ENCODE measurements at places on chromosomes 7 and 10. TPM values are rescaled to one million over a fixed set of nuclear protein-coding genes. Genes with fewer than 3 reads are reported as not detected.

DNA sequence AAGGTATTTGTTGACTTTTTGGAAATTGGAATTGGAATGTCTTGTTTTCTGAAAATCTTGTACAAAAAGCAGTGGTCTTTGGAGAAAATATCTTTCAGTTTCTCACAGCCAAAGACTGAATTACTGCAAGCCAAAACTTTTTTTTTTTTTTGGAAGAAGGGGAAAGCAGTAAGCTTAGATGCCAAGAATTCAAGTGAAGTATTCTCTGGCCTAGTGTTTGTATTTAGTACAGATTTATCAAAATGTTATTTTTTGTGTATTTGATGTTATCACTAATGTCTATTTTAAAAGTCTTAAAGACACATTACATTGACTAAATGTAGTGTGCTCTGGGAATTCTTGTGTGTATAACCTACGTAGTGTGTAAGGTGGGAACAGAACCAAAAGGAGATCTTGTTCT is 6.2 kb downstream of the TET1 start:
- no peak for DNase-seq

GRCh38 chr7:108529341-108529740 is 3.4 kb upstream of the PNPLA8 start:
- DNase-seq = no peak

GRCh38 chr7:132531562-132531961 is 44.7 kb downstream of the PLXNA4 start:
- no peak for DNase-seq

- no peak for DNase-seq
These were observed 253.9 kb downstream of the PPP1R3A start for GRCh38 chr7:113664867-113665266.

The CTNNA3 gene
- not detected for total RNA-seq

DNA sequence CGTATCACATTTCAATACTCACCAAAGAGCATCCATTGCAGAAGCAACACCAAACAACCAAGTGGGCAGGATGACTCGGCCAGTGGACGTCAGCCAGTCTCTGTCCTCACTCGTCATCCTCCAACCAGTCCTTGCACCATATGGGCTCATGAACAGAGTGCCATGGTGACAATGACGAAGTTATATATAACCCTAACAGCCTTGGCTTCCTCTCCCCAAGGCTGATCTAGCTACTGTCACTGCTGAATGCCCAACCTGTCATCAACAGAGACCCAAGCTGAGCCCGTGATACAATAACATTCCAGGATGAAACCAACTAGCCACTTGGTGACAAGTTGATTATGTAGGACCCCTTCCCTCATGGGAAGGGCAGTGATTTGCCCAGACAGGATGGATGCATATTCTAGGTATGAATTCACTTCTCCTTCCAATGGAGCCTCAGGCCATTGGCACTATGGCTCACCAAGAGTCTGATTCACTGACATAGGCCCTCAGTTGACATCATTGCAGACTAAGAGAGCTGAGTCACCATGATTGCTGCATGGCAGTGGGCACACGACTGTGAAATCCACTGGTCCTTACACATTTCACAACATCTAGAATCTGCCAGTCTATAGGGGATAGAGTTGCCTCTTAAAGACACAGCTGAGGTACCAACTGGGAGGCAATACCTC is 26.3 kb upstream of the PPIF start:
- peak; percentile 98 for DNase-seq

- DNase-seq = no peak
These were observed 75.2 kb downstream of the PLXDC2 start for GRCh38 chr10:19891429-19891828.

GRCh38 chr7:141073173-141073640 is 657 bp upstream of the TMEM178B start:
- DNase-seq = no peak

- no peak for DNase-seq
These were observed 551.8 kb downstream of the DNAJB6 start for GRCh38 chr7:157888579-157888978.

DNA sequence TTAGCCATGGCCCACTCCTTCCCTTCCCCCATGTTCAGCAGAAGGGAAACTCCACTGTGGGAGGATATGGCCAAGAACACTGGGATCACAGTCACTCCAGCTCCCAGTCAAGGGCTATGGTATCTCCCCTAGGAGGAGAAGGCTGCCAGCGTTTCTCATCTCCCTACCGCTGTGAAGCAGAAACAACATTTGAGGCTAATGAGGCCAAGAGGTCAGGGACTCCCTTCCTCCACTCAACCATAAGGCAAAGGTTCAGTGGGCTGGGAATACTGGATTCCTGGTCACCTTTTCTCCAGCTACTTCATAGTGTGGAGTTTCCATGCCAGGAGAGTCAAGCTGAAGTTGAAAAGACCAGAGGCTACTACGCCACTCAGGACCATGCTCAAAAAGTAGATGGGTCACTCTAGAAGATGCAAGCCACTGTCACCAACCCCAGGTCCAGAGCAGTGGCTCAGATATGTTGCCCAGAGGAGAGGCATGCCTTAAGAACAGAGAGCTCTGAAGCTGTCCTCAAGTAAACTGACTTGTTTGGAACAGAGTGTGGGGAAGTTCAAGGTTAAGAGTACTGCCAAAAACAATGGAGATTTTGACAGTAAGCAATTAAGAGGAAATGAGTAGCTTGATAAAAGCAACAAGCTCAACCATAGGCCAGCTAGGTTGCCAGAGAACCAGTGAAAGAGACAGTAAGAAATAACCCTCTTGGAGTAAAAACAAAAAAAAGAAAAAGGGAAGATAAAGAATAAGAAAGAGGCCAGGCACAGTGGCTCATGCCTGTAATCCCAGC is 3.8 kb upstream of the TMEM140 start:
- DNase-seq = no peak

DNA sequence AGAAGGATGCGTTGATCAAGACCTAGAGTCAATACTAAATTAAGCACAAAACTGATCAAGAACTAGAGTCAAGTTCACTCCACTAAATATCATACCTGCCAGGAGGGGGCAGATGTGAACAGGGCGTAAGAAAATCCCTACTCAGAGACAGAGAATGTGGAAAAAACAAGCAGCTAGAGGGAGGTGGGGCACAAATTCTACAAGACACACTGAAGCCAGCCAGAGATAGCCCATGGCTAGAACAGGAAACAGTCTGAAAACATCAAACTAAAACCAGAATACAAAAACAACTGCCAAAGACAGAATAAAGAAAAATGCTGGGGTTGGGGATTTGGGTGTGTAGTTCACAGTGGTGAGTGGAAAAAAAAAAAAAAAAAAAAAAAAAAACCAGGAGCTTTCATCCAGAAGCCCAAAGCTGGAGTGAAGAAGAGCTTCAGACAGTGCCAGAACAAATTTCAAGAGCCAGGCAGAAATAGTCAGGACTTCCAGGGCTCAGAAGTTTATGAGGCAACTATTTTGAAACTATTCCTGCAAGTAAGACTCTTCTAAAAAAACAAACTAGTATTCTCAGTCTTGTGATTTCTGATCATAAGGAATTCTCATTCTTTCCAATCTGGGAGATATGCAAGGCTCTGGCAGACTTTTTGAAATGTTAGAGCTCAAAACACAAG is 118.3 kb downstream of the CCDC71L start:
- DNase-seq = peak; percentile 85

DNA sequence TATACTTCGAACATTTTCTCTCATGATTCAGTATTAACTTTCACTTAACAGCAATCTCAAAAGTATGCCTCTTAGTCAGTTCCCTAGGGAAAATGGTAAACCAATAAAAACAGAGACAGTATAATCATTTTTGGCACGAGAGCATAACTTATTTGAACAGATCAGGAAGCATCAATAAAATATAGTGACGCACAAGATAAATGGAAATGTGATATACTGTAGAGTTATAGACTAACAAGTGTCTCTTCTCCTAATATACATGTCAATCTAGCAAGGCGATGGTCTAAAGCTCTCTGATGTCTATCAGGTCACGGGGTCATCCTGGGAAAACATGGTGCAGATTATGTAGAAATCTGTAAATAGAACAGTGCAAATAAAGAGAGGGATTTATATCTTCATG is 131.6 kb downstream of the HGF start:
- DNase-seq = peak; percentile 72

Measured in HFFc6 (cell line).